ENCODE measurements at places on chromosomes 2 and 18.

DNA sequence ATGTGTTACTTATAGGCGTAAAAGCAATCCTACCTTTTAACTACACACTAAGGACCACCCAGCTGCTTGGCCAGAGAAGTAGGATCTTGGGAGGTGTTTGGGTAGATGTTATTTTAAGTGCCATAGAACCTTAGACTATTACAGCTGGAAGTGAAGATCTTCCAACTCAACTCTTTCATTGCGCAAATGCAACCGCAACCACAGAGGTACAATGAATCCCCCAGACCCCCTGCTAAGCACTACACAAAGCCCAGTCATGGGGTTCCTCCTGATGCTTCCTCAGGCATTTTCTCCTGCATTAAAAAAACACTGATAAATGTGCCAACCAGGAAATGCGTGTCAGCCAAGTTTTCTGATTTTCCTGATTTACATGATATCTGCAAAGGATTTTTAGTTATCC, 246.0 kb downstream of the LRRTM1 start:
- no peak for DNase-seq

GRCh38 chr2:84435345-84436025, 23.6 kb downstream of the SUCLG1 start:
- DNase-seq = no peak

- DNase-seq = no peak
Measured at GRCh38 chr2:226467221-226467620, 332.4 kb downstream of the IRS1 start.

DNA sequence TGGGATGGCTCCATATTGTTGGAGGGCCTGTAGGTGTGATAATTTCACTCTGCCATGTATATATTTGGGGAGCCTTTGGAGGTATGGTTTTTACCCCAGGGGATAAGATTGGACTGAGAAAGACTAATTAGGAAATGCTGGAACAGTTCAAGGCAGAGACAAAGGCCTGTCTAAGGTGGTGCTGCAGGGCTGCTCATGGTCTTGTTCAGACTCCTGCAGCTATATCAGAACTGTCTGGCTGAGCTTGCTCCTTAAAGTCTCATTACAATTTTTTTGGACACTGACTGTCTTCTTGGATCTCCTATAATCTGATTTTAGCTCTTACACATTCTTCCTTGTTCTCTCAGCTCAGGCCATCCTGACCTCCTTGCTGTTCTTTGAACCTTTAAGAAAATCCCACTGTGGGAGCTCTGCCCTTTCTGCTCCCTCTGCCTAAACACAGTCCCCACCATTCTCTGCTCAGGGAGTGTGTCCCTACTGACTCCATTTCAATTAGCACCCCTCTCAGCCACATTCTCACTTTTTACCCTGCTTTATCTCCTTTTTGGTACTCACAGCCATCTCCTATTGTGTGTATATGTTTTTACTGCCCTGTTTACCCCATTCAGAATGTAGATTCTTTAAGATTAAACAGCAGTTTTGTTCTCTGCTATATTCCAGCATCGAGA, 468.7 kb upstream of the FANCL start:
- no peak for DNase-seq

GRCh38 chr2:145068509-145068908, 548.6 kb upstream of the ZEB2 start:
- no peak for DNase-seq

DNA sequence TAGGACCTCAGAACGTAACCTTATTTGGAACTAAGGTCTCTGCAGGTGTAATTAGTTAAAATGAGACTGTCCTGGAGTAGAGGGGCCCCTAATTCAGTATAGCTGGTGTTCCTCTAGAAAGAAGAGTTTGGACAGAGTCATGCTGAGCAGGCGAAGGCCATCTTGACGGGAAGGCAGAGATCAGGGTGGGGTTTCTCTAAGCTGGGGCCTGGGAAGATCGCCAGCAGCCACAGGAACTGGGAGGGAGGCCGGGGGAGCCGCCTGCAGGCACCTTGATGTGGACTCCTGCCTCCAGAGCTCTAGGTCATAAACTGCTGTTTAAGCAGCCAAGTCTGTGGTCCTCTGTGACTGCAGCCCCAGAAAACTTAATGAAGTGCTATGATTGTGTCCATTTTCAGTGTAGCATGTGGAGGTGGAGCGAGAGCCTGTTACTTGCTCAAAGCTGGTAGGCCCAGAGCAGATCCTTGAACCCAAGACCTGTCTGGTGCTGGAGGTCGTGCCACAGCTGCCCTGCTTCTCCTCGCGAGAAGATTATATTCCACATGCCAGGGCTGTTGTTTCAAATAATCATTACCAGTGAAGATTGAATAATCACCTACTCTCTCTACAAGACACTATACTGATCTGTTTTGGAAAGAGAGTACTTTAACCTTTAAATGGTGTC, 105.7 kb downstream of the TPO start:
- no peak for DNase-seq

DNA sequence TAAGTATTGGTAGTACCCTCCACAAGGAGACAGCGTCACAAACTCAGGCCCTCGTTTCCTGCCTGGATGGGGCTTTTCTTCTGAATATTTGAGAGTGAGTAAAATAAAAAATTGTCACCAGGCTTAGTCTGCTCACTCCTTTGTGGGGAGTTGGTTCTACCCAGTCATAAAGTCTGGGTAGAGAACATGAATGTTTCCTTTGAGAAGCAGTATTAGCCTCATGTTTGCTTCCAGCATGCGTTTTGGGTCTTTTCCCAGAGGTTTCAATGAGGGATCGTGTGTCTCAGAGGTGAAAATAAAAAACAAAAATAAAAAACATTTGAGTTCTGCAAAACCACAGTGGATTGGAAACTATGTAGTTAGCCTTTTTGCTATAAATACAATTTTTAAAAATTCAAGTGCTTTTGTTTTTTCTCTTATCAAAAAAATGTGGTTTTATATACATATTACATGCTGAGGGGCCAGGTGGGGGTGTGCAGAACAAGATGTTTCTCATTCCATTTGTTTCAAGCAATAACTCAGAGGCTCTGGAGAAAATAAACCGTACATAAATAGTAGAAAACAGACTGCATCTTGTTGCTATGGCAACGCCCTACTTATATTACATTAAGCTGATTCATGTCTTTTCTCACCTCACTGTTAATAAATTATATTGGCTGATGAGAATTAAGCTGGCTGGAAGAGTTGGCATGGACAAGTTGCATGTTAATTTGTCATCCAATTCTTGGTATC, 225.4 kb upstream of the FBXO11 start:
- no peak for DNase-seq

- no peak for DNase-seq
Measured at GRCh38 chr2:7607441-7608173, 690.4 kb downstream of the RNF144A start.

DNA sequence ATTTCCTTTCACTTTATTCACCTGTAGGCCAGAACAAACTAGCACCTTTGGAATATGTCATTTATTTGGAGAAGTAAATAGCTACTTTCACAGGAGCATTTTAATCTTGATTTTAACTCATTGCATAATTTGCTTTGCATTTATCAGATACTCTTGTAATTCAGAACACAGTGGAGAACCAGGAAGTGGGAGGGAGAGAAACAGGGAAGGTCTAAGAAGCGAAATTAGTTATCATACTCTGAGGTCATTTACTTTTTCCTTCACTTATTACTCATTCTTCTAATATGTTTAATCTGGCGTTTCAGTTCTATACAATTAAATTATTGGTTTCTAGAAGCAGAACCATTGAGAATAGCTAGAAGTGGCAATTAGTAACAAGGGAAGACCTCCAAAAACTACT, 20.7 kb downstream of the RBM44 start:
- DNase-seq = no peak

DNA sequence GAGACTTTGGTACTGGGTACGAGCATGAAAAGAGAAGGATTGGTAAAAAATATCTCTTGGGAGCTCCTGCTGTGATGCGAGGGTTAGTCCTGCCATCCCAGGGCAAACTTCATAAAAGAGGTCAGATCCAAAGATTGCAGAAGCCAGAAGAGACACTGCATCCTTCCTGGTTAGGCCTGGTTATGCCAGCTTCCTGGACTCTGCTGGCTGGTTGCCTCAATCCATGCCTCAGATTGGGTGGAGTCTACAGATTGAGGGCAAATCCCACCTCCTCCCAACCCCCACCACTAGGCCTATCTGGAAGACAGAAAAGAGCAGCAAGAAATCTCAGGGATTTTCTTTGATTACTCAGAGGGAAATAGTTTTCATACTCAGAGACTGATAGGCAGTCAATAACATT, 5.3 kb upstream of the ACADL start:
- DNase-seq = no peak

- no peak for DNase-seq
Measured at GRCh38 chr2:6879011-6879410, 1.4 kb downstream of the RSAD2 start.

DNA sequence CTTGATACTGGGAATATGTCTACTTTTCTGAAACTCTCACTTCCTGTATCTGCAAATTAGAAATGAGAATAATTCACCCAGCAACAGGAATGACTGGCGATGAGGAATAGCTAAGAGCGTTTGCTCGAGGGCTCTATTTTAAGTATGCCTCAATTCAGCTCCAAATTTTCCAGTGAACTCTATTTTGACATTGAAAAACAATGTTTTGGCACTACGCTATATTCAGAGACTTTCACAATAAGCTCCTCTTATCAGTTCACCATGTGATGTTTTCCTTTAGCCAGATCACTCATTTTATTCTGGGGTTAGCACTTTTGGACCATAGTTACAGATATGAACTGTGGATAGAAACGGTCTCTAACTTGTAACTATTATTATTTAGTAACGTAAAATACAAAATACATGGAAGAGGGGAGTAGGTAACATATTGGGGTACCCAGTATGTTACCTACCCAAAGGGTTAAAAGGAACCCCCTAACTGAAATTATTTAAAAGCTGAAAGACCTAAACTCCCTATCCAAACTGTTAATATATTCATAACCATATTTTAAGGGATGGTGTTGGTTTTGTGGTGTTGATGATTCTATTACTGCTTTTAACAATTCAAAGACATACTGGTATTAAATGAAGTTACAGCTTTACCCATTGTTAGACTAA, 28.1 kb downstream of the SLC40A1 start:
- no peak for DNase-seq

- peak; percentile 6 for DNase-seq
Measured at GRCh38 chr2:47653902-47654789, 128.8 kb upstream of the MSH6 start.

DNA sequence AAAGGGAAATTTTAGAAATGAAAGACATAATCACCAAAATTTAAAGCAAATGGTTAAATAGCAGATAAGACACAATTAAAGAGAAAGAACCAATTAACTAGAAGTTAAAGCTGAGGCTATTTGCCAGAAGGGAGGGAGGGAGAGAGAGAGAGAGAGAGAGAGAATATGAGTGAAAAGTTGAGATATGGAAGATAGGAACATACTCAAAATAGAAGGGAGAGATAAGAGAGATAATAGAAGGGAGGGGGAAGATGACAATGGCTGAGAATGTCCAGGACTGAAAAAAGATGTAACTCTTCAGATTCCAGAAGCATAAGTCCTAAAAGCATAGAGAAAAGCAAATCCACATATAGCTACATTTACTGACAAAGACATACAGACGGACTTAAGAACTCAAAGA, 17.1 kb upstream of the AAK1 start:
- no peak for DNase-seq

- no peak for DNase-seq
Measured at GRCh38 chr2:108184419-108184818, 55.3 kb upstream of the SULT1C3 start.

- DNase-seq = no peak
Measured at GRCh38 chr2:145747715-145748114, 1227.8 kb upstream of the ZEB2 start.

DNA sequence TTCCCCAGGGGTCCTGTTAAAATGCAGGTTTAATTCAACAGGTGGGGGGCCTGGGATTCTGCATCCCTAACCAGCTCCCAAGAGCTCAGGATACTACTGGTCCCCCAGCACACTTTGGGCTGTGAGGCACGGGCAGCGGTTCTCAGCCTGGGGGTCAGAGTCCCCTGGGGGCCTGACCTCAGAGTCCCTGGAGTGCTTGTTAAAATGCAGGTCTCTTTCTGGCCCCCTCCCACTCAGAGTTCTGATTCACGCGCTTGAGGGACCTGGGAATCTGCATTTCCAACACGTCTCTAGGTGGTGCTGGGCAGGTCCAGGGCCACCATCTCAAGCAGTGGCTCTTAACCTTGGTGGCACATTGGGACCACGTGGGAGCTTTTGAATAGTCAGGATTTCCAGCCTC, 2.8 kb upstream of the OTOS start:
- DNase-seq = no peak

DNA sequence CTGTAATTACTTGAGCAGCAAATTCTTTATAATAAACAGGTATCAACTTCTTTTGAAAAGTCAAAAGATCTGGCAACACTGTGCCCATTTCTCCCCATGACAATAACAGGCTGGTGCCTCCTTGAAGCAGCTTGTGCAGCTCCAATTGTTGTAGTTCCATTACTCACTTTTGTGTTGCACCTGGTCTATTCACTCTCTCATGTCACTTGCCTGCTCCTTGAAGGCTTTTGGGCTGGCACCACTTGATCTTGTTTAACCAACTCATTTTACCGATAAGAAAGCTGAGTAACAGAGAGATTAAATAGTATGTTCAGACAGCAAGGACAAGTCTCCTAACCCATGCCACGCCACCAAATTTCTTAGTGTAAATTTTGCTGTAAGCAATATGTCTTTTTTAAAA, 314.5 kb downstream of the OSR1 start:
- DNase-seq = no peak

DNA sequence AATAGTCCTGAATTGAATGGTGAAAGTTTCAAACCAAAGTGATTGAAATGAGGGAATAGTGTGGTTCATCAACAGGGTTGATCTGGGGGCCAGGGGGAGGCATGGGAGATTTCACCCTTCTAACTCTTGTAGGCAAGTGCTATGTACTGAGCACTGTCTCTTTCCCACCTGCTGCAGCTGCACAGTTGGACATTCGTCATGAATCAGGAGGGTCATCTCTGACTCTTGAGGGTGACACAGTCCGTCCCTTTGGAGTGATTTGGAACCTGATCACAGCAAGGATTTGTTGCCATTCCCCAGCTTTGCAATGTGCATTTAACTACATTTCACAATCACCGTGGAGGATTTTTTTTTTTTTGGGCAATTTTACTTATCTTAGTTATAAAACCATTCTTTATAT, 224.6 kb downstream of the PHLPP1 start:
- no peak for DNase-seq

- DNase-seq = no peak
Measured at GRCh38 chr18:57997820-57998219, 46.2 kb upstream of the NEDD4L start.

DNA sequence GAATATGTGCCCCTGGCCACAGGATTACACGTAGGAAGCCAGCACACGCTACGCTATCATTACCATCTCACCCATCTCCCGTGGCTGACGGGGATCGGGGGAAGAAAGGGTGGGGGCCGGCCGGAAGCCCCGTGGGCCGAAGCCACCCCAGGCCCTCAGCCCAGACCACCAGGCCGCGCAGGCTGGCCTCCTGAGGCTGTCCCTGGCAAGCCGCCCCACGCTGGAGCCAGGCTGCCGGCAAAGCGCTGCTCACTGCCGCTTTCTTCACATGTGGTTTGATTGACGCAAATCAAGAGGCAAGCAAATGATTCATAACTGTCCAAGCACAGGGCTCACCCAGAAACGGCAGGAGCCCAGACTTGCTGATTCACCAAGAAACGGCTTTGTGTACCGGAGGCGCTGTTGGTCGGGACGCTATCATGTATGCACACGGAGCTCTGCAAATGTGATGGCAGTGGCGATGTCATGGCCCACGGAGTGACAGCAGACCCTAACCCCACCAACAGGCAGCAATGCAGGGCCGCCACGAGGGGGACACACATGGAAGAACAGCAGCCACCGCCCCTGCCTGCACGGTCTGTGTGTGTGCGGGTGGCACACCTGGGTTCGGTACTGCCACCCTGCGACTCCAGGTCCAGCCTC, 125.7 kb downstream of the HDAC4 start:
- no peak for DNase-seq

GRCh38 chr2:128237081-128237534, 81.6 kb downstream of the HS6ST1 start:
- DNase-seq = no peak

Data from NCI-H2029 treated with DMSO at 0.1 percent for 48 hours (cell line).